ENCODE measurements at places on chromosomes 12 and 14. TPM values are rescaled to one million over a fixed set of nuclear protein-coding genes. Genes with fewer than 3 reads are reported as not detected.

DNA sequence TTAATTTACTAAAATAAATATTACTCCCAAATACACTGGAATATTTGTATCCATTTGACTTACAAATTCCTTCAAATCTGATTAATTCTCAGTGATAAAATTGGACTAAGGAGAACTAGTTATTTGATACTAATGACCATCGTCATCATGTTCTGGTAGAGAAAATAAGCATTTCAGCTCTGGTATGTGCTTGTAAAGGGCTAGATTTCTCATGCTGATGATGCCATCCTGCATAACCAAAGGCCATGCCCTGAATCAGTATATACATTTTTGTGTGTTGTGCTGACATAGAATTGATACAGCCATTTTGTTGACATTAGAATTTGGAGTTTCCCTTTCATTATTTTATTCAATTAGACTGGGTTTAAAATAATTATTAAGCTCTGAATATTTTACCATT lies 148.9 kb downstream of the PCNX1 start:
- H3K4me3 ChIP-seq: no peak overlapping the region
- H3K36me3 ChIP-seq: no peaks in the 10 kb centered on the region
- H3K27me3 ChIP-seq: no peaks in the 10 kb centered on the region
- no peaks in the 10 kb centered on the region for H3K4me1 ChIP-seq

- no peaks in the 10 kb centered on the region for H3K36me3 ChIP-seq
- no peak overlapping the region for H3K27ac ChIP-seq
- peaks cover 19% of the 10 kb centered on the region for H3K27me3 ChIP-seq
- DNase-seq: no peak
- H3K4me3 ChIP-seq: no peak overlapping the region
These were observed 45.5 kb upstream of the TMEM263 start for GRCh38 chr12:106910202-106910601.

DNA sequence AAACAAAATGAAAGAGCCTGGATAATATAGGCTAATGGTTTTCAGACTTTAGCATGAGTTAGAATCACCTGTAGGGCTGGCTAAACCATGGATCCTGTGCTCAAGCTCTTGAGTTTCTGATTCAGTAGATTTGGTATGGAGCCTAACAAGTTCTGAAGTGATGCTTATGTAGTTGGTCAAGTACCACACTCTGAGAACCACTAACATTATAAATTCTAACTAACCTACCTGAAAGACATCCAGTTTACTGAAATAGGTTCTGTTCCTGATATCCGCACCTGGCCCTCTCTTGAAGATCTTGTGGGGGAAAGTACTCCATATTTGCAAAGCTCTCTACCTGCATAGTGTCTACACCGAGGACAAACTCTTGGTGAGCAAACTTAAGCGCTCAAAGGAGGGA lies 59.4 kb upstream of the VSX2 start:
- H3K4me3 ChIP-seq: no peak overlapping the region
- no peaks in the 10 kb centered on the region for H3K27me3 ChIP-seq
- no peak for DNase-seq
- no peak overlapping the region for H3K27ac ChIP-seq
- 0 out of 3 replicates have a peak, but pooled peaks cover 2% of the 10 kb centered on the region for H3K4me1 ChIP-seq
- no peaks in the 10 kb centered on the region for H3K36me3 ChIP-seq

Gene SIX6
- not detected for polyA plus RNA-seq

Gene ANKRD13A
- 41.7 TPM for polyA plus RNA-seq

Gene ALDH1L2
- polyA plus RNA-seq: 8.9 TPM

Measured in K562 (cell line).